Renal cortical epithelial cell (primary cell): ENCODE measurements at places on chromosomes 1 and 21. TPM values are rescaled to one million over a fixed set of nuclear protein-coding genes. Genes with fewer than 3 reads are reported as not detected.
A peak's percentile ranks its signal among the peaks of the same experiment; 100 is the strongest.

DNA sequence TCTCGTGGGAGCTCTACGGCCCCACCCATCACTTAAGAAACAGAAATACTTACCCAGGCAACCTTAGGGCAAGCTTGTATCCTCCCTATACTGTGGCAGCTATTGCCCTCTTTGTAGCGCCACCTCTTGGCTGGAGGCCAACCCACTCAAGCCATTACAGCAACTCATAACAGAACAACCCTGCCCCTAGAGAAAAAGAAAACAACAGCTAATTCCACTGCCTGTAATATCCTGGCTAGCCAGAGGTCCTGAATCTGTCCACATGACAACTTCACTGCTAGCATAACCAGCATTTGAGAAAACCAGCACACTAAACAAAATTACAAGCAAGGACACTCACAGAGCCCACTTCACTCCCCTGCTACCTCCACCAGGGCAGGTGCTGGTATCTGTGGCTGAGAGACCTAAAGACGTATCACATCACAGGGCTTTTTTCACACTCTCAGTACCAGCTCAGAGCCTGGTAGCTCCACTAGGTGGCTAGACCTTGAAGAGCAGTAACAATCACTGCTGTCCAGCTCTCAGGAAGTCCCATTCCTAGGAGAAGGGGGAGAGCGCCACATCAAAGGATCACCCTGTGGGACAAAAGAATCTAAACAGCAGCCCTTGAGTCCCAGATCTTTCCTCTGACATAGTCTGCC, 14.5 kb upstream of the MX1 start:
- DNase-seq, result peak; percentile 43

- no peak for DNase-seq
Measured at GRCh38 chr1:226590614-226591013, 42.0 kb downstream of the STUM start.

Gene OR2L5
- 0.05 TPM in 1 of 2 replicates, not detected in the other for total RNA-seq

Gene FAM151A
- not detected in 2 replicates for total RNA-seq

GRCh38 chr1:8431019-8431418, 113.1 kb downstream of the SLC45A1 start:
- DNase-seq, result no peak

GRCh38 chr21:45578811-45579381, 36.7 kb upstream of the SLC19A1 start:
- no peak for DNase-seq

GRCh38 chr1:80542231-80542630, 1258.5 kb upstream of the ADGRL2 start:
- DNase-seq, result no peak

Gene RAB13
- total RNA-seq, result 80.6 and 154 TPM in 2 replicates

DNA sequence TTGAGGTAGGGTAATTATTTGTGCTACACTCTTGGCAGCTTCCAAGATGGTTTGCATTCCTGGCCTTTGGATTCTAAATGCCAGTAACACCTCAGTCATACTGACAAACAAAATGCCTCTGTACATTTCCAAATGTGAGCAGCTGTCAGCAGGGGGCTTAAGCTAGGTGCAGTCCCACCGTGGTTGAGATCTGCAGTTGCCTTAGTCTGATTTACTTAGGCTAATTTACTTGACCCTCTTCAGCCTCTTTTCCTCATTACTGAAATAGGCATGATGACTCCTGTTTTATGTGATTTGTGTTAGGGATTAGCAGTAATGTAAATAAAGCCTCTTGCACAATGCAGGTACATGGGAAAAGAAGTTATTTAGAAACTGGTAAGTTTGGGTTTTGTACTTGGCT, 13.5 kb upstream of the SPATA1 start:
- peak; percentile 35 for DNase-seq
